ENCODE measurements at places on chromosomes 1 and 21.

- no peak for DNase-seq
These were observed 19.0 kb downstream of the RASSF5 start for GRCh38 chr1:206526064-206526911.

DNA sequence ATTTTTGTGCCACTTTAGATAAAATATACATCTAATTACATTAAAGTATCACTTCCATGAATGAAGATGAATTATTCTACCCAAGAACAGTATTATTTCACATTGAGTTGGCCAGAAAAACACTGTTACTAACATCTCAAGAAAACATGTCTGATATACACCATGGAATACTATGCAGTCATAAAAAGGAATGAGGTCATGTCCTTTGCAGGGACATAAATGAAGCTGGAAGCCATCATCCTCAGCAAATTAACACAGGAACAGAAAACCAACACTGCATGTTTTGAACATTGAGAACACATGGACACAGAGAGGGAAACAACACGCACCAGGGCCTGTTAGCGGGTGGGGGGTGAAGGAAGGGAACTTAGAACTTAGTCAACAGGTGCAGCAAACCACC is 69.0 kb downstream of the TESK2 start:
- no peak for DNase-seq

DNA sequence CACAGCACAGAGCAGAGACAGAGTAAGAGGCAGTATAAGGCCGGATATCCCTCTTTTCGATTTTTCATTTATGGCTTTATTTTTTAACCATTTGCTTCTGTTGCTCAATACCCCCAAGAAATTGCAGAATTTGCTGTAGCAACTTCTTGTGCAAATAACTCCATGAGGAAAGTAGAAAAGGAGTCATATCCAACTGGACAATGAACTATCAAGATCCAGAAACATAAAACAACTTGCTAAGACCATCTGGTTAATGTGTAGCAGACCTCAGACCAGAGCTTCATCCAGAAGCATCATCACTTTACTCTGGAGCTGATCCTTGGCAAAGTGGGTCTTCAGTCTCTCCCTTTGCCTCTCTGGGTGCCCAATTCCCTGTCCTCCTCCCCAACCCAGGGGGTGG is 45.9 kb downstream of the ZNF697 start:
- DNase-seq: no peak

- DNase-seq: no peak
These were observed 15.3 kb upstream of the SYT2 start for GRCh38 chr1:202725526-202725925.

DNA sequence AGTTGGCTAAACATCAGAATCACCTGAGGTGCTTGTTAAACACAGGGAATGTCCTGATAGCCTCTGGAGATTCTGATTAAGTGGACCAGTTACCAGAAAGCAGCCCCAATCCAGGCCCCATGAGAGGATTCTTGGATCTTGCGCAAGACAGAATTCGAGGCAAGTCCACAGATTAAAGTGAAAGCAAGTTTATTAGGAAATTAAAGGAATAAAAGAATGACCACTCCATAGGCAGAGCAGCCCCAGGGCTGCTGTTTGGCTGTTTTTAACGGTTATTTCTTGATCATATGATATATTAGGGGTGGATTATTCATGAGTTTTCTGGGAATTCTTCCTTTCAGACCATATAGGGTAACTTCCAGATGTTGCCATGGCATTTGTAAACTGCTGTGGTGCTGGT is 176.2 kb downstream of the ROR1 start:
- DNase-seq: no peak

DNA sequence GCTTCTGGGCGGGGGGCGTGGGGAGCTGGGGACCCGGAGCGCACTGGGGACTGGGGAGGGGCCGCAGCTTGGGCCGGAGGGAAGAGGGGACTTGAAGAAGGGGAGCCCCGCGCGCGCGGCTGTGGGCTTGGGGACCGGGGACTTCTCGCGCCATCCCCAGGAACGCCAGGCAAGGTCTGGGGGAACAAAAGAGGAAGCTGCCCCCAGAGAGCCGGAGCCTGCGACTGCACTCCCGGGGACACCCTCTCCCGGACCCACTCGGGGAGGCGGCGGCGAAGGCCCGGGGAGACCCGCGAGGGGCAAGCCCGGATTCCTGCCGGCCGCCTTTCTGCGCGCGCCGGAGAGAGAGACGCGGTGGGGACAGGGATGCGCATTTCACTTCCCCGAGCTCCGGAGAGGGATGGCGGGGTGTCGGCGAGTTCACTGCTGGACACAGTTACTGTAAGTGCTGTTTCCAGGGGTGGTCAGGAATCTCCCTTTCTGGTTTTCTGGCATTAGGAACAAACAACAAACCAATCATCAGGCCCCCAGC is 732 bp downstream of the ABCG1 start:
- DNase-seq: peak; percentile 43

GRCh38 chr1:90400131-90400530 is 317.0 kb downstream of the BARHL2 start:
- no peak for DNase-seq
